ENCODE measurements at places on chromosomes 2 and 18.

DNA sequence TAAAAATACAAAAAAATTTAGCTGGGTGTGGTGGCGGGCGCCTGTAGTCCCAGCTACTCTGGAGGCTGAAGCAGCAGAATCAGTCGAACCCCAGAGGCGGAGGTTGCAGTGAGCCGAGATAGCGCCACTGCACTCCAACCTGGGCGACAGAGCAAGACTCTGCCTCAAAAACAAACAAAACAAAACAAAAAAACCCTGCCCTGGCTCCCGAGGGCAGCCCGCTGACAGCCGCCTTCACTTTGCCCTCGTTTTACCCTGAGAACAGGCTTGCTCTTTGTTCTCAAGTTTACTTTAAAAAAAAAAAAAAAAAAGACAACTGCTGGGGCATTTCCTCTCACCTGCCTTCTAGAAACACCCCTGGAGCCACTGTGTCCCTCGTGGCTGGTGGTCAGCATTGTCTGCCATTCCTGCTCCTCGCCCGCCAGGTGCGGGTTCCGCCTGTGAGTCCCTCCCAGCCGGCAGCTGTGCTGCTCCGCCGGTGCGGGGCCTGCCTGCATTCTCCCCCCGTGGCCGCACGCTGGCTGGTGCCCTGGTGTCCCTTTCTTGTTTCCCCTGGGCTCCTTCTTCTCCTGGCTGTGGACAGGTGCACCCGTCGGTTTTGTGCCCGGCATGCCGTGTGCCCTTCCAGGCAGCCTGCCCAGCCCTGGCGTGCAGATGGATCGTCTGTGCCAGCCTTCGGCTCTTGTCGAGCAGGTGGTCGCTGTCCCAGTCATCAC, 105.7 kb downstream of the USP40 start:
- DNase-seq = no peak

- DNase-seq = no peak
Measured at GRCh38 chr2:170180031-170180566, 2.2 kb downstream of the MYO3B start.

- DNase-seq = no peak
Measured at GRCh38 chr2:62402156-62402555, 103.8 kb downstream of the TMEM17 start.

DNA sequence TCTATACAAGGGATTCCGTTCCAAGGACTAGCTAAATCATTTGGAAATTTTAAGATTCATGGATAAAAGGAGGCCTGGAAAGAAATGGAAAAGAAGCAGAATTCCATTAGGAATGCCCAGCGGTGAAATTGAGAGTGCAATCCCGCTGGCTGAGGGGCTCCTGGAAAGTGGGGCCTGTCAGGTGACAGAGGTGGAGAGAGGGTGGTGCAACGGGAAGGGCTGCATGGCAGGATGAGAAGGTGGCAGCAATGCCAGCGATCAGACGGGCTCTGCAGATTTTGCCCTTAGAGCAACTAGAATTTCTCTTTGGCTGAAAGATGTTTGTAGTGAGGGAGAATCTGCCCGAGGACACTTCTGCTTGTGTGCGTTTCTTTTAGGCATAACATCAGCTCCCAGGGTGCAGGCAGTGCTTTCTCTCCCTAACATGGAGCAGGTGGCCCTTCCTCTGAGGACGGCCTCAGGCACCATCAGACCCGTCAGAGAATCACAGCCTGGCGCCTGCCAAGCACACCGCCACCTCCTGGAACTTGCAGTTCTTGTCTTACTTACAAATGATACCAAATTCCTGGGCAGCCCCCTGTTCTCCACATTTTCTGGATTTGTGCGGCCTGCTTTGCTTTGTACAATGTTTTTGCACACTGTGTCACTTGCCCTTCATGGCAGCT, 261.6 kb downstream of the NDUFA10 start:
- DNase-seq = no peak

Data from GOT3 (cell line).